ENCODE measurements at places on chromosomes 6 and 20.

- no peak for DNase-seq
Measured at GRCh38 chr20:20203784-20204183, 151.5 kb downstream of the CFAP61 start.

- DNase-seq, result no peak
Measured at GRCh38 chr6:132236744-132237143, 164.5 kb downstream of the MOXD1 start.

DNA sequence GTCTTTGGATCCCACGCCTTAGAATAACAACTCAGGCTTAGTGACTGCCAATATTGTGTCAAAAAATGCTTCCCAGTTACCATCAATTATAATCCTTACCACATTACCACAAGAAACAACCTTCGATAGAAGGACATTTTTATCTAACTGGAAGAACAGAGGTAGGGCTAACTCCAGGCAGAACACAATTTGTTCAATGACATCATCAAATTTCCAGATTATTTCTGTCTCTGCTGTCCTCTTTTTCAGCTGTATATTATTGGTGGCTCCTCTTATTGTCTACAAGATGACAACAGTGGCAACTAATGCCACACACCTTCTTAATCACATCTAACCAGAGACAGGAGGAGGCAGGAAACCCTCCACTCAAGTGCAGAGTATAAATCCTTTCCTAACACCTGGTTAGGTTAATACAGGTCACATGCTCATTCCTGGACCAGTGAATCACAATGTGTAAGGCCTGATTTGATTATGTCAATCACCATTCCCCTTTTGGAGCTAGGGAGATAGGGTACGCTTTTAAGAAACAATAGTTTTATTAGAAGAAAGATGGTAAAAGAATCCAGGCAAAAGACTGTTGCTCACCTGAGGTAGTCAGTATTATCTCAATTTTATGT lies 18.0 kb downstream of the KHDC1L start:
- no peak for DNase-seq

- DNase-seq, result no peak
Measured at GRCh38 chr6:4804095-4804494, 27.9 kb downstream of the CDYL start.

DNA sequence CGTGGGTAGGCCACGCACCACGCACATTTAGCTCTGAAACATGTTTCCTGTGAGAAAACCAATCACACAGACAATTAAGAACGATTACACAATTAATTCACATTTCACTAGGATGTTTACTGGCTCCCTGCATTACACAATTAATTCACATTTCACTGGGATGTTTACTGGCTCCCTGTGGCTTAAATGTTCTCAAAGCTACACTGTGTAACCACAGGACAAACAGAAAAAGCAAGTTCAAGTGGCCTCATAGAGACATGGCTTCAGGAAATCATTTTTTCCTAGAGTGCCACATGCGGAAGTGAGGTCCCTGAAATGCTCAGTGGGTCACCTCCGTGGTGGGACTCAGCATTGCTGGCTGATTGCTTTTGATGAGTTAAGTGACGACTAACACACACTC lies 61.7 kb upstream of the XRN2 start:
- DNase-seq, result no peak

All from neural crest cell (in vitro differentiated cells).